ENCODE measurements at places on chromosomes 12 and 14. TPM values are rescaled to one million over a fixed set of nuclear protein-coding genes. Genes with fewer than 3 reads are reported as not detected.
A peak's percentile ranks its signal among the peaks of the same experiment; 100 is the strongest.

Gene CSRP2
- 25.5 TPM for total RNA-seq

Gene ARHGEF40
- total RNA-seq: 3.3 TPM

Gene FSCB
- total RNA-seq: not detected

Gene DPPA3
- not detected for total RNA-seq

Gene GPD1
- 0.26 TPM for total RNA-seq

Gene ZBTB1
- total RNA-seq: 39.5 TPM

Gene TAS2R13
- 0.38 TPM for total RNA-seq

Gene GUCY2C
- not detected for total RNA-seq

DNA sequence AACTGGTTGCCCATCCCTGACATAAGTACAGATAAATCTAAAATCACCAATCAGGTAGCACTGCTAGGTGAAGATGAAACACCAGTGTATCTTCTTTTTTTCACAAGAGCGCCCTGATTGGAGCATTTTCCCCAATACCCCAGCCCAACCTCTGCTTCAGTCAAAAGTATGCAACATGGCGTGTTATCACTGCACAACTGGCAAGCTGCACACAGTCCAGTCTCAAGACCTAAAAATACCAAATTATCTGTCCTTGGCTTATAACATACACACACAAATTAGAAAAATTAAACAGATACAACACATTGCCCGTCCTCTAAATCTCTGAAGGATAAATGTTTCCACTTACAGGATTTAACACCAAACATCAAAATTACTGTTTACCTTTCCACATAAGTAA, 20.2 kb upstream of the SELPLG start:
- no peak for DNase-seq

DNA sequence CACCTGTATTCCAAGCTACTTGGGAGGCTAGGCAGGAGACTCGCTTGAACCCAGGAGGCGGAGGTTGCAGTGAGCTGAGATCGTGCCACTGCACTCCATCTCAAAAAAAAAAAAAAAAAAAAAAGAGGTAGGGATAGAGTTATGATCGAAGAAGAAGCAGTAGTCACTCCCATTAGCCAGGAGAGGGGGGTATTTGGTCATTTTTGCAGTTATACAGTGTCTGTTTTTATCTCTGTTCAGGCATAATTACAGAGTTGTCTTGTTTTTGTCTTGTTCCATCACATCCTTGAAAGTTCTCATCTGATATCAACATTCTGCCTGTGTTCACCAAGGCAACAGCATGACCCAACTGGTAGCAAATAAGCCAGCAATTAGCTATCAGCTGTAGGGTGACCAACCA, 98.5 kb upstream of the TMPO start:
- DNase-seq: peak; percentile 30

DNA sequence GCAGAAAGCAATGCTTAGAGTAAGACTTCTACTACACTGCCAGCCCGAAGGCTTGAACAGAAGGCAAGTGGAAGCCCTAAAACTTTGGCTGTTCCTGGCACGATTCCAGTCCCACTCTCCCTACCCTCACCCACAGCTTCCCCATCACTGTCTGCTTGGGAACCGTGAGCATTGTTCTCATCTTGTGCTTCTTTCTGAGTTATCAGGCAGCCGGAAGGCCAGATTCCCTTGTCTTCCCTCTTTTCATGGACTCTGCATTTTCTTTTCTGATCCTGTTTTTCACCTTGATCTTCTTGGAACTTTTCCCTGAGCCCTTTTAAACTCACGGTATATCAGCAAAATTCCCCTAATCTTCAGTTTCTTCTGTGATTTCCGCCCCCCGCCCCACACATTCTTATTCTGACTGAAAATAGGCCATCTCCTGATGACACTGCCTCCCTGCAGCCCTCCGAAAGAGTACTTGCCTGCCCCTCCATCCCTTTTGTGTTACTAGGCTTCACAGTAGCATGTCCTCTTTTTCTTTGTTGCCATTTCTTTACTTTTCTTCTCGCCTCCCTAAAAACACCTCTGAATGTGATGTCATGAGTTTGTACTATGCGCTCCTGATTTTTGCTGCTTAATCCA, 29.9 kb downstream of the RCOR1 start:
- no peak for DNase-seq

- DNase-seq: no peak
Observed at GRCh38 chr14:105102361-105102870, 37.2 kb upstream of the GPR132 start.

DNA sequence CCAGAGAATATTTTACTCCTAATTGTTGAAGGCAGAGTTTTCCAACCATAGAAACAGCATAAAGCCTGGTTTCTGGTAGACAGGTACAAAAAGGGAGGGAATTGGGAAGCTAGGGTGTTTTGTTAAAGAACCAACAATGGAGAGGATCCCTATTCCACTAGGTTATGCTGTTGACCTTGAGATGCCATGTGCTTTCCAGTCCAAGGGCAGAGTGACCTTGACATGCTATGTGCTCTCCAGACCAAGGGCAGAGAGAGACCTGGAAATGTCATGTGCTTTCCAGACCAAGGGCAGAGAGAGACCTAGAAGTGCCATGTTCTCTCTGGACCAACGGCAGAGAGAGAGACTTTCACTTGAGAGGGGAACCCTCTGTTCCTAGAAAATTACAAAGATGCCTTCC, 1043.8 kb upstream of the FBXO33 start:
- DNase-seq: no peak

DNA sequence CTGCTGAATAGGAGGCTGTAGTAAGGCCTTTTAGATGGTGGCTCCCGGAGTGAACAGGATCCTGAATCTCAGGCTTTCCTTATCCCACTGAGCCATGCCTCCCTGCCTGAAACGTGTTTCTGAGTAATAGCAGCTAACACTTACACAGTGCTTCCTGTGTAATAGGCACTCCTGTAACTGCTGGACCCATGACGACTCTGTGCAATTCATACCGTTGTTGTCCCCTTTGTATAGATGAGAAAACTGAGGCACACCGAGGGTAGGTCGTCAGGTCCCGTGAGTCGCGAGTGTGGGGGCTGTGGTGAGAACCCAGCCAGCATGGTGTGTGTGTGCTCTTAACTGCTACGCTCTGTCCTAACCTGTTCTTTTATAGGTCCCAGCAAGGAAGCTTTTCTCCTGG, 193.6 kb downstream of the CACNA1C start:
- no peak for DNase-seq

DNA sequence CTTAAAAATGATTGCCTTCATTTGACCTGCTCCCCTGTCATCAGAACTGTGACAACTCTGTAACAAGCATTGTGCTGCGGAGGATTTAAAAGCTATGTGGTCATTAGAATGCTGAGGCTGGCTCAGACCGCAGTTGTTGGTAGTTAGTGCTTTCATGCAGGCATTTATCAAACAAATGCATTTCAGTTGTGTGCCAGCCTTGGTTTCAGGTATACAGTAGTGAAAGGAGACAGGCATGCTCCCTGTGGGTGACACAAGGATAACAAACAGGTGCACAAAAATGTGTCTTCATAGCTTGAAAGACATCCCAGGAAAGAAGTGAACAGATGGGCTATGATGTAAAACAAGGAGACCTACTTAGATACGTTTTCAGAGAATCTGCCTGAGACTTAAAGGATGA, 60.6 kb downstream of the MARK3 start:
- no peak for DNase-seq

- no peak for DNase-seq
Observed at GRCh38 chr14:81276073-81277069, 55.6 kb upstream of the GTF2A1 start.

DNA sequence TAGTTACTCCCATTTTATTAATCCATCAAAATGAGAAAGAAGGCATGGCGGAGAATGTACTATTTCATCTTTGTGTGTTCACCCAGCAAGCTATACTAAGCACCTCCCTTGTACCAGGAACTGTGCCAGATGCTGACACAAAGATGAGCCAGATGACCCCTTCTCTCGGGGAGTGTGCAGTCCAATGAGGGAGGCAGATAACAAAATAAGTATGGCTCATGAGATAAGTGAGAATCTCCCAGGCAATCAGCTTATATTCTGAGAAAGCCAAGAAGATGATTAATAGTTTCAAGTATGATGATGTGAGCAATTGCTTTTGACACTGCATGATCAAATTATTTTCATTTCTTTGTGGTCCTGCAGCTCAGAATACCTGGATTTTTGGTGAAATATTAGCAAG, 1.3 kb upstream of the TMEM233 start:
- DNase-seq: peak; percentile 5

DNA sequence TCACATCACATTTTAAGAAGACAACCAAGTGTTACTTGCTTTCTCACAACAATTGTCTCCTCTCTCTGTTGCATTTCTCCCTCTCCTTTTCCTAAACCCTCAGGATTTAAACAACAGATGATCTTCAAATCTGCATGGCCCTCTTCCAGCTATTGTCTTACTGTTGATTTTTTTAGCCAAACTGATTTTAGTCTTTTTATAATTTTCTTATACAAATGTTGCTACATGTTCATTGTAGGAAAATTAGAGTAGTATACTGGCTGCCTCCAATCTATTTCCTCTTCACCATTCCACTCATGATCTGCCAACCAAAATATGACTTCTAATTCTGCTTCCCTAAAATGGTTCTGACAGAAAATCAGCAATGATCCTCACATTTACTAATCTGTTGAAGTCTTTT, 1.4 kb upstream of the KERA start:
- DNase-seq: no peak

GRCh38 chr14:81946834-81947798, 413.5 kb upstream of the SEL1L start:
- DNase-seq: peak; percentile 58

Measured in bronchial epithelial cell (primary cell).